Stromal cell of bone marrow (primary cell): ENCODE measurements at places on chromosomes 11 and 22.

DNA sequence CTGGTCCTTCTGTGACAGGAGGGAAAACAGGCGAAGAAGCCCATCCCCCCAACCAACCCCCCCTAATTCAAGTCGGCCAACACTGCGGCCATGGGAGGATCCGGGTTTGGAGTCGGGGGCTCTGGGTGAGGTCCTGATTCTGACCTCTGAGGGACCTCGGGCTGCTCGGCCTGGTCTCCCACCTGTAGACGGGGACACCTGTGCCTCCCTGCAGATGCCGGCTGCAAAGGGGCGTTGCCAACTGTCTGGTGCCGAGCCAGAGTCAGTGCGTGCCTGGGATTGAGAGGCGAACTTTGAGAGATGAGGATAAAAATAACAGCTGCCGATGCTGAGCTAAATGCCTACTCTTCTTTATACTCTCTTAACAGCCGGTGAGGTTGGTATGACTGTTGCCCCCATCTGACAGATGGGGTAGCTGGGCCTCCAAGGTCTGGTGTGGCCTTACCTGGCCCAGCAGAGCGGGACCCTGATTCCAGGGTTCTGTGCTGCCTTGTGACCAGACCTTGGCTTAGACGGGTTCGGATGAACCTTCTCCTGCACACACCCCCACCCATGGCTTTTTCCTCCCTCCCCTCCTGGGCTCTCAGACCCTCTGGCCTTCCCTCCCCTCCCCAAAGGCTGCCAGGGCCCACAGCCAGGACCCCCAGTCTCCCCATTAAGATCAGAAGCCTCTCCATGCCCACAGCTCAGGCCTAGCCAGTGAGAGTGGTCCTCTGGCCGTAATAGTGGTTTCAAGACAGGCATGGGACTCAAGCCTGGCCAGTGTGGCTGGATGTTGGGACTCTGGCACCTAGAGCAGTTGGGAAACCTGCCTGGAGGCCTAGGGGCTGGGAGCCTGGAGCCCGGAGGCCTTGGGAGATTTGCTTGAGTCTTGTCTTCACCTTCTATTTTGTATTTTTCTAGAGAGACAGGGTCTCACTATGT, 41.7 kb downstream of the KCNJ4 start:
- DNase-seq: no peak

DNA sequence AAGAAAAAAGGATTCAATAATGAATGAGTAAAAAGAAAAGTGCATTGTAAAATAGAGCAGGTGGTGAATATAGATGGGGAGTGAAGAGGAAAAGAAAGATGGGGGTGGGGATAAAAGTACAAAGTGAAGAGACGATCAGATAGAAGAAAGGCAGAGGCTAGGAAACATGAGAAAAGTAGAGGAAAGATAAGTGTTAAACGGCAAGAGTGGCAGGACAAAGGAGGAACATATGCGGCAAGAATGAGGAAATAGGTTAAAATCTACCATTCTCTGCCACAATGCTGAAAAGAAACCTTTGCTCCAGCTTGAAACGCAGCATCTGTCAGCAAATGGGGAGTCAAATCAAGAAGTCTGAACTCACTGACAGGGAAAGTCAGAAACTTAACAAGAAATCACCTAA, 6.8 kb downstream of the FUT4 start:
- DNase-seq: no peak

GRCh38 chr11:46055371-46055770, 65.9 kb downstream of the PHF21A start:
- peak; percentile 70 for DNase-seq

GRCh38 chr11:35611741-35612140, 6.5 kb upstream of the FJX1 start:
- no peak for DNase-seq

- no peak for DNase-seq
Measured at GRCh38 chr11:31714840-31715239, 96.3 kb downstream of the PAX6 start.

GRCh38 chr22:48431536-48432315, 1395.9 kb downstream of the BRD1 start:
- no peak for DNase-seq

- DNase-seq: no peak
Measured at GRCh38 chr11:93474123-93474522, 69.1 kb downstream of the SMCO4 start.

DNA sequence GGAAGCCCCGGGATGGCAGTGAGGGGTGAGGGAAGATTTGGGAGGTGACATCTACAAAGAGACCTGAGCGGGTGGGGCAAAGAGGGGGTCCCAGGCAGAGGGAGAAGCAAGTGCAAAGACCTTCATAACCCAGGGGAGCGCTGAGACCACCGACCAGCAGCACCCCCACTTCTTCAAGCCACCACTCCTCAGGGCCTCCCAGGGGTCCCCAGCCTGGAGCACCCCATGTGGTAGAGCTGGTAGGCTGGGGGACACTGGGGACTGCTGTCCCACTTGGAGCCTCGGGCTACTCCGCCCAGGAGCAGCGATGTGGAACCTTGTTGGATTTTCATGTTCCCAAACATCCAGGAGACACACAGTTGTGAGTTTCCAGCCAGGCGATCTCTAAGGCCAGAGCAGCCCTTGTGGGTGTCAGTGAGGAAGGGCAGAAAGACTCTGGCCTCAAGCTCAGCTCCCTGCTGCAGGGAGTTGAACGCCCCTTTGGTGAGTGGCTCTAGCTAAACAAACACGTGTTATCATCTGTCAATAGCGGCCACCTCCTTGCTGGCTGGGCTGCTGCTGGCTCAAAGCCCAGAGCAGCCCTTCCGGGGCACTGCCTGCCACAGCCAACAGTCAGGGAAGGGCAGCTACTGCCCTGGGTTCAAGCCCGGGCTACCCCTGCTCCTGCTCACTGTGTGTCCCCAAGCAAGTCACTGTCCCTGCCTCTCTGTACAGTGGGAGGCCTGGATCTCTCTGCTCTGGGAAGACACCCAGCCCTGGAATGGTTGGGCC, 25.7 kb upstream of the CHKA start:
- no peak for DNase-seq

DNA sequence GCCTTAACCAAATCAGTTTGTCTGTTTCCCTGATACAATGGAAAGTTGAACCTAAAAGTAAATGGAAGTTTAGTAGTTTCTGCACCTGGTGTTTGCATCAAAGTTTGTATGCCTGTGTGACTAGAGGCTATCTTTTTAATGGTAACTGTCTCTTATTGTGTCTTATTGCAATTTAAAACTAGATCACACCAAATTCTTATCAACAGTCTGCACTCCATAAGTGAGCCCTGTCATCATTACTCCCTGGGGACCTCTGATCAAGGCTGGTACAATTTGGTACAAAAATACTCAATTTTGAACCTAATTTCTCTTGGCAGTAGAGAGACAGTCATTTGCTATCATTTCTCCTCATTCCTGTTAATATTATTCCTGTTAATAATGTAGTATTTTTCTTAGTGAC, 38.1 kb downstream of the ARHGAP1 start:
- DNase-seq: no peak

- DNase-seq: no peak
Measured at GRCh38 chr11:26490546-26490945, 81.5 kb downstream of the MUC15 start.

DNA sequence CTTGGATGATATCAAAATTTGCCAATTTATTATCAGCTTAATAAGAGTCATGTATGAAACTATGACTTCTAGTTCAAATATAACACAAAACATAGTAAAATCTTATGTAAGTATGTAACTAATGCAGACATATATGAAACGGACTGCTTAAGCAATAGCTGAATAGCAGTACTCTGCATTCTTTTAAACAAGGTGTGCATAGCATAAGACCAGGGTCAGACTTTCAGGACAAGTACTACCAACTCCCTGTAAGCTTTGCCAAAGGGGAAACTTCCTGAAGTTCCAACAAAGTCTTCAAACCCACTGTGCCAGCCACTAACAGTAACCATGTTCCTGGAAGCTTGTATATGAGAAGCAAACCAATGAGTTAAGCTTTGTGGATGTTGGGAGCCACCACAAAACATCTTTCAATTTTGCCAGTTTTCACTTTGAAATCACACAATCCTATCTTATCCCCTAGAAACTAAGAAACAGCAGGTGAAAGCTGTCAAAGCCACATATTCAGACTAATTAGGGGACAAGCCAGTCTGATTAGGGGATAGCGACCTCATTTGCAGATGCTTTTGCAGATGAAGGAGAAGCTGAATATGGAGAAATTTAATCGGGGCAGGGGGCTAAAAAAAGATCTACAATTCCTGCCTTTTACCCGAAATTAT, 13.3 kb downstream of the RBFOX2 start:
- no peak for DNase-seq

GRCh38 chr11:119795690-119796089, 66.7 kb upstream of the NECTIN1 start:
- no peak for DNase-seq

DNA sequence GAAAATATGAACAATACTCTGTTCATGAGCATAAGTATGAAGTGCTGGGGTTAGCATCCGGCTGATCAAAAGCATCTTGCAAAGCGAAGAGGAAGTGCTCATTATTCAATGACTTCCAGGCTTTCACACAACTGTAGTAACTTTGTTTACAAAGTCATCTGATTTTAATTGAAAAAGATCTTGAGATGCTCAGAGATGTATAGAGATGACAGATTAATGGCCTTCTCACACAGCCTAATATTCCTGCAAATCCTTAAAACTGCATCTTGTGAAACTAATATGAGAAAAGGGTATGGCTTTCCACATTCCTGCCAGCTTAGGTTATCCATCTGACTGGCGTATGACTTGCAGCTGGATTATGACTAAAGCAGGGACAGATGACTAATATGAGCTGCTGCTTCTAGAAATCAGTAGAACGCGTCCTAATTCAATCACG, 125.4 kb downstream of the CASP12 start:
- peak; percentile 84 for DNase-seq

- no peak for DNase-seq
Measured at GRCh38 chr22:39610766-39611165, 40.2 kb downstream of the CACNA1I start.

GRCh38 chr11:117891362-117891761, 14.9 kb upstream of the FXYD6 start:
- DNase-seq: no peak

- no peak for DNase-seq
Measured at GRCh38 chr11:123235117-123235655, 40.1 kb upstream of the CLMP start.

DNA sequence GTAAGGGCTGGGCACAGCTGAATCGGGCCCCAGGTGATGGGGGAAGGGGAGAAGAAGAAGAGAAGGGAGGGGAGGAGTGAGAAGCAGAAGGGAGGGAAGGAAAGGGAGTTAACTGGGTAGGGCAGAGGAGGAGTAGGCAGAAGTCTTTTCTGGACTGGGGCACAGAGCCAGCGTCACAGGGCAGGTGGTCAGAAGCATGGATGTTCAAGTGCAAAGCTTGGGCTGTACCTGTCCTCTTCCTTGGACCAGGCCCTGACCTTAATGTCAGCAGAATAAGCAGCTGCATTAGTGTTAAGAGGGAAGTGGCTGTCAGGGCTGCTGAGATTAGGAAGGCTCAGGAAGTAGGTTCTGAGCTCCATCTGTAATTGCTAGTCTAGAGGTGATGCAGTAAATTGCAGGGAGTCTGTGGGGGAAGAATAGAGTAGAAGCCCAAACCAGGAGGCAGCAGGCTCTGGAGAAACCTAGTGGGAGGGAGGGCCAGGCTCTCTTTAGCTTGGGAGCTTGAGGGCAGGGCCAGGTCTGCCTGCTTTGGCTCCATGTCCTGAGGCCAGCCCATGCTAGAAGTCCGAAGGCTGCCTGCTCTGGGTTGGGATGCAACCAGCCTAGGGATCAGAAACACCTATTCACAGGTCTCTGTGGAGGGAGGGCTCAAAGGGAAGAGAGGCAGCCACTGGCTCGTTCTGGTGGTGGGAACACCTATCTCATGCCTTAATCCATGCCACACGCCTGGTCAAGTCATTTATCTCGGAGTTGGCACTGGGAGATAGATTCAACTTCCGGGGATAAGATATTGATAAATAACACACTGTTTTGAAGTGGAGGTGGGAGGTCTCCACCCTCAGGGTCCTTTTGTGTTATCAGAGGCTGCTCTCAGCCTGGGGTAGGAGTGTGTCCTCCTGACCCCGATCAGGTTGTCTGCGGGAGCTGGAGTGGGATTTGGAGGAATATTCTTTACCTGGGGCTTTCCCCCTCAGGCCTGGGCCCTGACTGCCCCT, 1.7 kb upstream of the UCP3 start:
- no peak for DNase-seq

- peak; percentile 28 for DNase-seq
Measured at GRCh38 chr22:39343259-39344045, 6.3 kb upstream of the SYNGR1 start.

DNA sequence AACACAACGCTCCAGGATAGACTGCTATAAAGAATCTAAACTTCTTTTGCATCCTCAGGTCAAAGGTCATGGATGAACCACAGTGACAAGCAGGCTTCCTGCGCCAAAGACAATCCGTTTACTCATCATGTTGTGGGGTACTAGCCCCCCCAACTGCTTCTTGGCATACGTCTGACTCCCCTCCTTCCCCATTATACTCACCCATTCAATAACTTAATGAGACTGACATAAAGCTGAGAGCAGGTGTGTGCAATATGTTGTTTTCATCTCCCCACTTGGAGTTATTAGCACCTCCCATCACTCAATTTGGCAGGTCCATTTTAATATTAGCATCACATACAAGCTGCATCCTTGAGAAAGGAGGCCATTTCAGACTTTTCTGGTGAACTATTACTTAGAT, 157.1 kb downstream of the CADM1 start:
- DNase-seq: no peak

DNA sequence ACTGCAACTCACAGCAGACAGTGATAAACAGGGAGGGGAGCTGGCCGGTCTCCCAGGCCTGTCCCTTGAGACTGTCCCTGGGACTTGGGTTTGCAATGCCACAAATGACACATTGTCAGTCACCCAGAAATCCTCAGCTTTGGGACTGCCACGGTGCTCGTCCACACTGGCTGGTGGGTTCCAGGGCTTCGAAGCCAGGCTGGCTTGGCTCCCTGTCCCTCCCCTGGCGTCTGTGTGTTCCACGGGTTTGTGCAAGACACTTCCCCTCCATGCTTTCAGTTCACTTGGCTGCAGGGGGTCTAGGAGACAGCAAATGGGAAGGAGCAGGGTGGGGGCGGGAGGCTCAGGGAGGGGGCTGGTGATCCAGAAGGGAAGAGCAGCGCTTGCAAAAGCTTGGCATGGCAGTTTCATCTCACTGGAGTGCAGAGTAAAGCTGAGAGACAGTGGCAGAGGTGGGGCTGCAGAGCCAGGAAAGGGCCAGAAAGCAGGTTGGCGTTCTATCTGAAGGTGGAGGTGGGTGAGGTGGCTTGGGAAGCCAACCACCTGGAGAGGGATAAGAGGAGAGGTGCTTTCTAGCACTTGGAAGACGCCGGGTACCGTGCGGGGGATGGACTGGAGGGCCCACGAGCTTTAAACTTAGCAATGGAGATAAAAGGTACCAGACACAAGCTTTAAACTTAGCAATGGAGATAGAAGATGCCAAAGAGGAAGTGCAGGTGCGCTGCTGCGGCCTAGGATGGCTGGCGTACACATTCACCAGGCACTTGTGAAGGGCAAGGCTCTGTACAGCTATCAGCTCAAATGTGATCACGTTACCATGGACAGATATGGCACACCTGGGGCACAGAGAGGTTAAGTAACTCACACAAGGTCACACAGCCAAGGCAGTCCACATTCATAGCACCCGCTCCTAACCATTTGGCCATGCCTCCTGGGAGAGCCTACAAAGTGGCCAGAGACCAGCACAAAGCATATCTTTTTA, 86.4 kb upstream of the SHISAL1 start:
- no peak for DNase-seq
